ENCODE measurements at places on chromosomes 4 and X.

DNA sequence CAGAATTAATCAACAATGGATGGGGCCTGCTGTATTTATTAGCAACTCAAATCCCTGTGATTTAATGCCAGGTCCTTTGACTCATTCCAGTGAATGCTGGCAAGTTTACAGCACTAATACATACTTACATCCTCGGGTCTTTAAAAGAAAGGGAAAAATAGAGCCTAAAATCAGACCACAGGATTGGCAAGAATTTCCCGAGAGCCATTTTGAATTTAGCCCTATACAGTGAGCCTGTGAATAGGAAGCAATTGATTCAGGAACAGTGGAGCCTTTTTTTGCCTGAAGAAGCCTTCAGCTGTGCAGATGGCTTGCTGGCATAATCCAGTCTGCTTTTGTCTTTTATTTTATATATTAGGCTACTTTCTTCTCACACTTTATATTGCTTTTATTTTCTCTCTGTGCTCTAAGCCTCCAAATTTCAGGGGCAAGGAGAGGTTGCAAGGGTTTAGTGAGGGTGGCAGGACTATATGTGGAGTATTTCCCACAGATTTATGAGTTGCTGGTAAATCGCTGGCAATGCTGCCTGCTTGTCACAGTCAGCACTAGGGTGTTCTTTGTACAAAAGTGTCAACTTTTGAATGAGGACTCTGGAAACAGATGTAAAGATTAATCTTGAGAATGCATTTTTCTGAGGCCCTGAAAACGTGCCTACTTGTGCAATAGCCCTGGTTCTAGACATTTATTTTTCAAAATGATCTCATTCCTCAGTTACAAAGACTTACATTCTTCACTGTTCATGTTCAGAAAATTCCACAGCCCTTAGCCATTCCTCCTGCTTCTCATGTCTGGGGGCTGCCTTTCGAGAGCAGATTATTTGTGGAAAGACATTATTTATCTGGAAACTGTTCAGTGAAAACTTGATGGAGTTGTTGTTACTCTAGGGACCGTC, 303.5 kb downstream of the SPRY1 start:
- DNase-seq = peak; percentile 70

DNA sequence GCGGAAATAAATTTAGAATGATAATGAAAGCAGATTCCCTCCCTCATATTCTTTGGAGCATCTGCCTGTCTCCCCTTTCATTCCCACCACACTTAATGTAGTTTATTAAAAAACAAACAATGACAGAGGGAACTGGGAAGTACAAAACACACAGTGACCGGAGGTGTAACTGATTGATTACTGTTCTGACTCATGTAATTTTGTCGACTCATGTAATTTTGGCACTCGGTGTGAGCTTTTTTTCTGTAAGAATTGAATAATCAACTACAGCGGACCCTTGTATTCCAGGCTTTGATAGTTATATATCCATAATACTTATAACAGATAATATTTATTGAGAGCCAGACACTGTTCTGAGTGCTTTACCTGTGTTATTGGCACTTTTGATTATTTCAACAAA, 110.4 kb downstream of the PALLD start:
- no peak for DNase-seq

DNA sequence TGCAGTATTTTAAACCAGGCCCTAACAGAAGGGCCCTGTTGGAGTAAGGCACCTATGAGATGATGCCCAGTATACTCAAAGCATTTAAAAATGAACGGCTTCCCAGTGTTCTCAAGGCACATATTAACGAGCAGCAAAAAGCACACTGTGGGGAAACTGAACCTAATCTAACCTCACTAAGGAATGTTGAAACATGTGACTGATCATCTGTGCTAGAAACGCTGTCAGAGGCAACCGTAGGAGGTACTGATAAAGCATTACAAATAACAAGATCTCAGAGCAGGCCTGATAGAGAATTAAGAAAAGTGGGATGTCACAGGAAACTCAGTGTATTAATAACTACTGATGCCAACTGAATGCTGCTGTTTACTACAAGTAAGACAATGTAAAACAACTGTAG, 24.0 kb downstream of the ASB9 start:
- no peak for DNase-seq

DNA sequence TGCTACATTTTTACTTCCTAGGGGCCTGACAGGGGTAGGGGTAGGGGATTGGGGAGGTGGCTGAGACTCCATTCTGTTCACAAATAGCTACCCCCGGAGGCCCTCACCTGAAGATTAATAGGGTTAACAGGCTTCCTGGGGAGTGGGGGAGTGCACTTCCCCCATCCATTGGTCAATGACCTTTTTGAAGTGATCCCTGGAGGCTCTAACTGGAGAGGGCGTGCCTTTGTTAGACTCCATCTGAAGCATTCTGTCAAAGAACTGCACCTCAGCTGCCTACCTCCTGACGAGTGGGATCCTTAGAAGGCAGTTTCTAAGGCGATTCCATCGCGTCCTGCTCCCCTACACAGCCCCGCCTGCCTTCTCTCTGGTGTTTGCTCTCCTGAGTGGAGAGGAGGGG, 10.0 kb upstream of the MTM1 start:
- DNase-seq = peak; percentile 27

DNA sequence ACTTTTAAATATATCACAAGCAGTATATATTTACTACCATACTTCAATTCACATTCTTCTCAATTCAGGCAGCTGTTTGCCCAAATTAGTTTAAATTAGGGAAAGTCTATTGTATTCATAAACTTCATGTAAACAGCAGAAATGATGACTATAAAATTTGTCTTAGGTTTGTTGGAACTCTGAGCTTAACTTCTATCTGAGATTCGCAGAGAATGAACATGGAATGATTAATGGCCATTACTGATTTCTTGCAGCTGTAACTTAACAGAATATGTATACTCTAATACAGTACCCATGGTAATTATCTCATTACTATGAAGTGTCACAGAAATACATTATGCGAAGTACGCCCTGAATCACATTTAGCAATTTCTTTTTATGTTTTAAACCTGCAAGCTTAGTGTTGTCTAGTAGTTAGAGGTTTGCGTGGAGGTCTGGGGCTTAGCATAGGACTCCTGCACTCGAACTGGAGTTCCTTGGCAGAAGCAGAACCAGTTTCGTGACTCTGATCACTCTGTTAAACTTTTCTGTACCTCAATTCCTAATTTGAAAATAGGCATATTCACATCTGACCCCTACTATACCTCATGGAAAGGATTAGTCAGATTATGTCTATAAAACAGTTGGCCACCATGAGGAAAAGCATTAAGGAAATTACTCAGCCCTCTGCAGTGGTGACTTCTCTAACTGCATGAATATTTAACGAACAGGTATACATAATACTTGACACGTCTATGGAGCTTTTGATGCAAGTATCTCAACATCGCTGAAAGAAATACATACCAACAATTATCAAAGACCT, 243.2 kb downstream of the MGST2 start:
- DNase-seq = no peak

GRCh38 chr4:147117431-147117830, 171.8 kb upstream of the TTC29 start:
- no peak for DNase-seq

- DNase-seq = no peak
These were observed at the start of gene DMP1 for GRCh38 chr4:87649980-87650379. Gene DMP1, plus strand, starts transcription at chr4:87650280. Its CDS starts 6,213 bp downstream, at chr4:87656493.

DNA sequence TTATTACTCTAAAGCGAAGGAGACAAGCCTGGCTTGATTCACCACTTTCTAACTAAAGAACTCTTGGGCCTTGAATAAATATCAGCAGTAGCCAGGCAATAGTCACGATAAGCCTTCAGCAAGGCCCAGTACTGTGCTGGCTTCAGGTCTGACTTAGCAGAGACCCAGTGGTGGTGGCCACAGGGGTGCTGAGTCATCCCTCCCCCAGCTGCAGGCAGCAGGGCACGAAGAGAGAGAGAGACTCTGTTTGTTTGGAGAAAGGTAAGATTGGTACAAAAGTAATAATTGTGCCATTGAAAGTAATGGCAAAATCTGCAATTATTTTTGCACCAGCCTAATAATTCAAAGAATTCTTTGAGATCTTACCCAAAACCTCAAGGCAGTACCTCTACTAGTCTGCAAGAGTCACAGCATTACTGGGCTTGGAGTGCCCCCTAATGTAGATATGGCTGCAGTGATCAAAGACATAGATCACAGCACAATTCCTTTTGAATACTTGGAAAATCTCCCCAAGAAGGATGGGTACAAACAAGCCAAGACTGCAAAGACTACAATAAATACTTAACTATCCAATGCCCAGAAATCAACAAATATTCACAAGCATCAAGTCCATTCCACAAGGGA, 159.5 kb upstream of the USP38 start:
- peak; percentile 38 for DNase-seq

- no peak for DNase-seq
These were observed 41.9 kb upstream of the MXD4 start for GRCh38 chr4:2303686-2304320.

GRCh38 chrX:69028006-69028760, 137.1 kb downstream of the PJA1 start:
- no peak for DNase-seq

- DNase-seq = no peak
These were observed 114.0 kb downstream of the RBM47 start for GRCh38 chr4:40515398-40516293.

DNA sequence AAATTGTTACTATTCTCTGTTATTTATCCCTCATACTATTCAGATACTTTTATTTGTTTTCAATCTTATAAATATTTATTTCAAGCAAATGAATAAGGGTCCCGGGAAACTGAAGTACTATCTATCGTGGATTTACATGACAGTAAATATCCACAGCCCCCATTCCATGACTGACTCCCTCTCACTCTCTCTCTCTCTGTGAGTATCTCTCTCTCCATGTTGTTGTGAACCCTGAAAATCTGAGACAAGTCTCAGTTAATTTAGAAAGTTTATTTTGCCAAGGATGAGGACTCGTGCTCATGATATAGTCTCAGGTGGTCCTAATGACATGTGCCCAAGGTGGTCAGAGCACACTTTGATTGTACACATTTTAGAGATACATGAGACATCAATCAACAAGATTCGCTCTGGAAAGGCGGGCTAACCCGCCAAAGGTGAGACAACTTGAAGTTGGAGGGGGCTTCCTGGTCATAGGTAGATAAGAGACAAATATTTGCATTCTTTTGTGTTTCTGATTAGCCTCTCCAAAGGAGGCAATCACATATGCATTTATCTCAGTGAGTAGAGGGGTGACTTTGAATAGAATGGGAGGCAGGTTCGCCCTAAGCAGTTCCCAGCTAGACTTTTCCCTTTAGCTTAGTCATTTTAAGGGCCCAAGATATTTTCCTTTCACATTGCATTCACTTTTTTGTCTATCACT, 986.4 kb downstream of the NLGN4X start:
- DNase-seq = no peak

DNA sequence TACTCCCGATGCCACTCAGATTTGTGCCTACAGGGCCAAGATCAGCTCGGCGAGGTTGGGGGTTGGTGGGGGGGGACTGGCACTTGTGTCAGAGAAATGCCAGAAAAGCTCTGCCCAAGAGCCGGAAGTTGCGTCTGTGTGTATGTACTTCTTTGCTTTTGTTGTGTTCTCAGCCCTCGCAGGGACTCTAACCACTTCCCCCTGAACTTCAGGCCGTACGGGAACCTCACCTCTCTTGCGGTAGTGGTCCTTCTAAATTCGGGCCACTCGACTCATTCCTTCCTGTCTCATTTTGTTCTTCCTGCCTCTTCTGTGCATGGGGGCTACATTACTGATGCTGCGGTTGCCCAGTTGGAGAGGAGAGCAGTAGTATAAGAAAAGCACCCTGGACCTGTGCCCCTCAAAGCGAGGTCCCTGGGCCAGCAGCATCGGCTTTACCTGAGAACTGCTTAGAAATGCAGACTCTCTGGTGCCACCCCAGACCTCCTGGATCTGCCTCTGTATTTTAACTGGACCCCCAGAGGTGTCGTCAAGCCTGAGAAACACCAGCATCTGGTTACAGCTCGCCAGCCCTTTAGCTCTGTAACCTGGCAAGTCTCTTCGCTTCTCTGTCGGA, 146.3 kb upstream of the RPS6KA3 start:
- DNase-seq = no peak

- DNase-seq = no peak
These were observed 1.9 kb downstream of the SMAD1 start for GRCh38 chr4:145483514-145483913.

DNA sequence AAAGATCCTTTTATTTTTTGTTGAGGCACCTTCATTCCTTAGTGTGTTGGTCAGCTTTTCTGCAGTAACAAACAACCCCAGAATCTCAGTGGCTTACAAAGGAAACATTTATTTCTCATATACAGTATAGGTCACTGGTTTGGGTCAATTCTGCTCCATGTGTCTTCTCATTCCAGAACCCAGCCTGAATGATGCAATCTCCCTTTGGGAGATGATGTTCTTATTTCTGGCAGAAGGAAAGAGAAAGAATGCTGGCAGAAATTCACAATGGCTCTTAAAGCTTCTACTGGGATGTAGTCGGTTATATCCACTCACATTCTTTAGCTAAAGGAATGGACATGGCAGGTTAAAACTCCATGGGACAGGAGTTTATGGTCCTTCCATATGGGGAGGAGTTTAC, 42.3 kb downstream of the IDS start:
- DNase-seq = no peak

DNA sequence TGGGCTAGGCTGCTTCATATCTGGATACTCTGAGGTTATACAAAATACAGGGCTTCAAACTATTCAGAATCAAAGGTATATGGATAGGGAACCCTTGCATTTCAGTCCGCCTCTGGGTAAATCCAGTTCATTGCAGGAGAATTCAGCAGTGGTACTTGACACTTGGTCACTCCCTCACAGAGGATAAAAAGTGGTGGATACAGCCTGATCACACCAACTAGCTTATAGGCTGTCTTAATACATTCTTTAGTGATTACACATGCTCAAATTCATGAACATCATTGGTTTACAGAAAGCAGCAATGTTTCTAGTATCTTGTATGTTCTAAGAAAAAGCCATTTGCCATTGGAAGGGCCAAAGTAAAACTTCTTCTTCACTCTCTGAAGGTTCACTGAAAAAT, 104.8 kb upstream of the PDE5A start:
- DNase-seq = no peak

GRCh38 chrX:8377041-8377440, 87.6 kb upstream of the VCX3B start:
- no peak for DNase-seq

DNA sequence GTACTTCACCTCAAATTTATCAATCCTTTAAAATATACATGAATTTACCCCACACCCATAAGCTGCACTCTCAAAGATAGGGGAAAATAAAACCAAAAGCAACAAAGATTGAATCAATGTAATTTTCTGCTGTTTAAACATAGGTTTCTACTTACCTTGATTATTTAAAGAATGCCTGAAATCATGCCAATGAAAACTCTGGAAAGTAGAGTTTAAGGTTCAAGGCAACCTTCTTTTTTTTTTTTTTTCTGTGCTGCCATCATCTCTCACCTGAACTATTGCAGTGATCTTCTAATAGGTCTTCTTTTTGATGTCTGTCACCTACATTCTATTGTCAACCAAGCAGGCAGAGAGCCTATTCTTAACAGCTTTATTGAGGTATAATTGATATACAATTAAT, 682.1 kb downstream of the IL1RAPL1 start:
- DNase-seq = no peak

DNA sequence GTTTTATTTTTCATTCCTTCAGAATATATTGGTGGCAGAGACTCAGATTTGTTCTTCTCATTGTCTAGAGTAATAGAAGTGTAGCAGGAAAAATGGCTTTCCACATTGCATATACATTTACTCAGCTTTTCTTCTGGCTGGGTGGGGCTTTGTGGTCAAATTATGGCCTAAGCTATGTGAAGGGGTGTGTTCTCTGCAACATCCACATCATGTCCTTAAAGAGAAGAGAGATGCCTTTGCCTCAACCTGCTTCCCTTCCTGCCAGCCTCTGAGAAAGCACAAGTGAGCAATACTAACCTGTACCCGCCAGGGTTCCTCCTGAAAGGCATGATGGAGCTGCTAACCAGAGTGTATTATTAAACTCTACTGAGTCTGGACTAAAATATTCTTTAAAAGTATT, 695.6 kb upstream of the FAM241A start:
- DNase-seq = no peak

Measured in SJCRH30 (cell line).